Stimulated activated CD4-positive, alpha-beta T cell treated with anti-CD3 and anti-CD28 coated beads, Interleukin-1b, Interleukin-23, amount 100 ng/mL, for 1 hour (primary cell): ENCODE measurements at places on chromosomes 1 and 21.

DNA sequence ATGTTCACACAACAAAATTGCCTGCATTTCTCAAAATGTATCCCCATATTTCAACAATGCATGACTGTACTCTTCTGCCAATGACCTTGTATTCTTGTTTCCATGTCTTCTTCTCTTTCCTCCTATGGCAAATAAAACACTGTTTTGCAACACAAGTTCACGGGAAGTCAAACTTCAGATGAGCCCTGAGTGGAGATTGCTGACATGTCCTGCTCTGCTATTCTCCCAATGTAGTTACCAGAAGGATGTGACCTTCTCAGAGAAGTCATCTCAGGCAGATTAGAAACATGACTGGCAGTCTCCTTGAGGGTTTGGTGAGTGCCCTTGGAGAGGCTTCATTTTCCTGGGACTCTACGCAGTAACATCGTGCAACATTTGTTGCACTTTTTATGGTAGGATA is 15.6 kb downstream of the FCGR2B start:
- DNase-seq, result no peak

GRCh38 chr1:93567255-93567918 is 114.2 kb downstream of the BCAR3 start:
- DNase-seq, result no peak

GRCh38 chr1:17587693-17588047 is 48.2 kb downstream of the ARHGEF10L start:
- DNase-seq, result no peak

- DNase-seq, result no peak
Measured at GRCh38 chr1:172760121-172760520, 101.2 kb downstream of the FASLG start.

DNA sequence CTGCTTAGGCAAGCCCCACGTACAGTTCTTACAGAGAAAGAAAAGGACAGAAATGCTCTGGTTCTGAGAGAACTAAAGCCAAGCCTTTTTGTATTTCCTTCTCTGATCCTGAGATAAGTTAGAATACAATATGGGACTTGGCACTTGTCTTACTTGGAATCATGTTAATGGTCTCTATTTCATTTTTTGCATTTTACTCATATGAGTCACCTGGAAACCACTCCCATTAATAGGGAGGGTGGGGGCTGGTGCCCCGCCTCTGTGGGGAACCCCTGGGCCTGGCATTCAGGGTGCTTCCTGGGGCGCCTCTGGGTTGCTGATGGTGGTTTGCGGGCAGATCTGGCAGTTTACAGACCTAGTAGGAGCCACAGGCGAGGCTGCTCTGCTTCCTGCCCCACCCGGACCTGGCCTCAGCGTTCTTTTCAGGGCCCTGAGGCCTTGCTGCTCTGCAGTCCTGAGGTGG is 26.7 kb downstream of the TSPAN2 start:
- DNase-seq, result peak; percentile 80

DNA sequence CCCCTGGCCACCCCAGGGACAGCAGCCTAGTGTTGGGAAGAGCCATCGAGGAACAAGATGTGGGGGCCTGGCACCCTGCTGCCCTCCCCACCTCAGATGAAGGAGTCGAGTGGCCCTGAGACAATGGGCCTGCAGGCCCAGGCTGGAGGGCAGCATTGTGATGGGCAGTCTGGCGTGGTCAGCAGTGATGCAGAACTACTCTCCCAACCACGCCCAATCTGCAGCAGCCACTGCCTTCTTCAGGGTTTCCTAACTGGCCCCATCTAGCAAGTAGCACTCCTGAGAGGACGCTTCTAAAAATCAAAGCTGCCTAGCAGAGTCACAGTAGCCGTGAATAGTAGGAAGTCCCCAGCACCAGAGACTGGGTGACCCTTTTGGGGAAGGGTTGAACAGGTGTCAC is 18.5 kb downstream of the CDCP2 start:
- DNase-seq, result no peak

- no peak for DNase-seq
Measured at GRCh38 chr1:184242507-184242943, 144.3 kb upstream of the C1orf21 start.

DNA sequence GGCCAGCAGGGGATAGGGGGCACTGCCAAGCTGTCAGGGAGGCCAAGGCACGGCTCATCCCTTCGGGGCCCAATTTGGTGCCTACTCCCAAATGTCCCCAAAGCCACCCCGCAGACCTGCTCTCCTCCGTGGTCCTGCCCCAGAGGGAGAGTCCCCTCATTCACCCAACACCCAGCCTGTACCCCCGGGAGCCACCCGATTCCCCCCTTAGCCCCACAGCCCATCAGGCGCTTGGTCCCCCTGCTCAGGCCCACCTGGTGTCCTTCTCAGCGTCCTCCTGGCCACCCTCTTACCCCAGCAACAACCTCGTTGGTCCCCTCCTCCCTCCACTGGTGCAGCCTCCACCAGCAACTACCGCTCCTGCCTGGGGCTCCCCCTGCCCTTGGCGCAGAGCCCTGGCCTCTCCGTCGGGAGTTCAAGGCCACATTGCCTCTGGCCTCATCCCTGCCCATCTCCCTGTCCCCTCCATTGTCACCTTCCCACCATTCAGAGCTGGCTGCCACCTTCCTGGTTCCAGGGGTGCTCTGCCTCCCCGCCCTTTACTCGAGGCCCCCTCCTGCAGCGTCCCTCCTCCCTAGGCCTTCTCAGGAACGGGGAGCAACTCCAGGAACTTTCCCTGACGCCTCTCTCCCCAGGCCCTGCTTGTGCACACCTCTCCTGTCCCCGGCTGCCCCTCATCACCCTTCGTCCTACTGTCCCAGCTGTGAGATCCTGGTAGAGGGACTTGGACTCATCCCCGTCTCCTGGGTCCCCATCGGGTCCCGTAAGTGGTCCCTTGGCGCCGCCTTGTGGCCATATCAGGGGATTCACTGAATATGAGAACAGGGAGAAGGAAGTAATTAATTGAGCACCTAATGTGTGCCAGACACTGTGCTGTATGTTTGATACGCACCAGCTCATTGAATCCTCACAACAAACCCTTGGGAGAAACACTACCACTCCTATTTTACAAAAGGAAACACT is 73.9 kb downstream of the RAP1GAP start:
- DNase-seq, result peak; percentile 17

GRCh38 chr1:194535369-194535768 is 1349.0 kb upstream of the B3GALT2 start:
- DNase-seq, result no peak

GRCh38 chr1:100930494-100930893 is 34.6 kb downstream of the SLC30A7 start:
- no peak for DNase-seq

DNA sequence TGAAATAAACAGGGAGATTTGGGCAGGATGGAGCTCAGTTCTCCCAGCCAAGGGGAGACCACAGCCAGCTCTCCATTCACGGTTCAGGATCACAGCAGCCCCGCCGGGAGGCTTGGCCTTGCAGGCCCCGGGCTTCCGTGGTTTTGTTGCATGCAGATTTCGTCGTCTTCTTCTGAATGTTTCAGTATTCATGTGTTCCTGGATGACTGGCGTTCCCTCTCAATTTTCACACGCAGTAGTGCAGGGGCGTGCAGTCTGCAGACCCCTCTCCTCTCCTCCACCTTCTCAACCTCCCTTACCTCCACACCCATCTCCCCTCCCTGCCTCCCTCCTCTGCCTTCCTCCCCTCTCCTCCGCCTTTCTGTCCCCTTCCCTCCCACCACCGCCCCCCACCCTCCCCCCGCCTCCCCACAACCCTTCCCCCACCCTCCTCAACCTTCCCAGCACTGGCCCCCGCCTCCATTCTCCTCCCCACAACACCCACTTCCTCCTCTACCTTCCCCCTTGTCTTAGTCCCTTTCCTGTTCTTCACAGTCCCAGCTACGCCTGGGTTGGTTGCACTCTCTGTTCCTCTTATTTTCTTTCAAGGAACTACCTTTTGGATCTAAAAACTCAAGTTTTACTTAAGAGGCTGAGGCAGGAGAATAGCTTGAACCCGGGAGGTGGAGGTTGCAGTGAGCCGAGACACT is 8.4 kb upstream of the SLC19A1 start:
- DNase-seq, result no peak

DNA sequence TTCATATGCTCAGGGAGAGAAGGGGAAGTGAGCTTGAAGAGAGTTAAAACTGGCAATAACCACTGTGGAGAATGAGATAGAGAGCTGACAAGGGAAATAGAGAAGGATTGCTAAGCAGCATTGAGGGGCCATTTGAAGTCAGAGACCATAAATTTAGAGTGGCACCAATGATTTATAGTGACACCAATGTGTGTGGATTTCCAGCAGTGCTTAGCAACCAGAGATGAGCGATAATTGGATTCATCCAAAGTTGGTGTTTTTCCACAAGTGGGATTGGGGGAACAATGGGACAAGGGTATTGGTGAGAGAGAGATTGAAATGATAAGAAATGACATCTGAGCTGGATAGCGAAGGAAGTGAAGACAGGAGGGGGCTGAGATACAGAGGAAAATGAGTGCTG is 114.1 kb downstream of the C1orf94 start:
- no peak for DNase-seq

GRCh38 chr1:15848929-15849774 is 1.6 kb downstream of the SPEN start:
- no peak for DNase-seq

DNA sequence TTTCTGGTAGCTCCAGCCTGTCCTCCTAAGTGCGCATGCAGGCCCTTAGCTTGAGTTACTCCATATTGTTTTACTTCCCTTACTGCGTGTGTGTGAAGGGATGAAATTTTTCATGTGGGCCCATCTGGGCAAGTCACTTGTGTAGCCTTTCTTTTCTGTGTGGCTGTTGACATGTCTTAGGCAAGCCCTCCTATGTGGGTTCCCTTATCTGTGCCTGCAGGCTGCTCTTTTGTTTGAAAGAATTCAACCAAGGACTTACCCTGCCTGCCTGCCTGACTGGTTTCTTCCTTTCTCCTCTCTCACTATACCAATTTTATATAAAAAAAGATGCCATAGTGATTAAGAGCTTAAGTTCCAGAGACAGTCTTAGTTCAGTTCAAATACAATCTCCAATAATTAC is 249.3 kb downstream of the ATG4C start:
- DNase-seq, result no peak

DNA sequence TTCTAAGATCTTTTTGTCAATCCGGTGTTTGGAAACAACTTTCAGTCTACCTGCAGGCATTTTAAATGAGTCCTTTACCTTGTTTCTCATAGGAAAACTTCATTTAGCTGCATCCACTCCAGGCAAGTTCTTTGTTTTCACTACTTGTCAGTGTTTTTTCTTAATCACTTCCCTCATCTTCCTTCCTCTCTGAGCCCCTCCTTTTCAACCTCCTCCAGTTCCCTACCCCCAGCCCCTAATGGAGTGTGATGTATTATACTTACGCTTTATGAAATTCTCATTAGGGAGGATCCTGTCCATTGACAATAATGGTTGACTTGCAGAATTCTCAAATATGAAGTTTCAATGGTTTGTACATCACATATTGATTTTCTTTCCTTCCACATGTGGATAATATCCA is 62.5 kb upstream of the BACH1 start:
- DNase-seq, result no peak

GRCh38 chr1:84570436-84571149 is 3.6 kb downstream of the CTBS start:
- DNase-seq, result no peak

GRCh38 chr21:35048183-35048601 is 910 bp downstream of the RUNX1 start:
- no peak for DNase-seq

GRCh38 chr1:160546942-160547341 is 23.9 kb upstream of the SLAMF6 start:
- no peak for DNase-seq

DNA sequence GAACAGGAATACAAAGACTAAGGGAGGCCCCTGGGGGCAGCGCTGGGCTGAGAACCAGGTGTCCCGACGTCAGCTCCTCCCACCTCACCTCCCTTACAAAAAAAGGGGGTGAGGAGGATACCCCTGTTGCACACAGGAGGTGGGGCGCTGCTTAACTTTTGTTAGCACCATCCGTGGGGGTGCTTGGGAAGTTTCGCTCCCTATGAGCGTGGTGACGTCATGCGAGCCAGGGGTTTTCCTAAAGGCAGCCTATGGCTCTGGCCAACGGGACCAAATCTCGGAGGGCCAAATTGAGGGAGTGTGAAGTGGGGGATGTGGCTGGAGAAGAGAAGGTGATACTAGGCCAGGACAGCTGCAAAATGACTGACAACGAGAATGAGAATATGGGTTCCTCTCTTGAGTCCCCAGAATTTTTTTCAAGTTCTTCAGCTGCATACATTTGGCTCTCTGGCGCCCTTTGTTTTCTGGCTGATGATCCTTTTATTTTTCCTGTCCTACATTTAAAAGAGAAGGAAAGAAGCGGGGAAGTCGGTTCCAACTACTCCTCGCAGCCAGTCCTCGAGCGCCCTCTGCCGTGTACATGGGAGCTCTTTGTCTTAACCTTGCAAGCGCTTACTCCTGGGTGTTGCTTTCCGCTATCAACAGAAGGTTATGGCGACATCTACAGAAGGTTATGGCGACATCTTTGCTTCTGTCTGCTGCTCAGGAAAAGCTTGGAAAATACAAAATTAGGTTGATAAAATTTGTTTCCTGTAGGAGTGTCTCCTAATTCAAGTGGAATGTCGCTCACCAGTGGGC is 48.0 kb upstream of the ZC3H11B start:
- no peak for DNase-seq

DNA sequence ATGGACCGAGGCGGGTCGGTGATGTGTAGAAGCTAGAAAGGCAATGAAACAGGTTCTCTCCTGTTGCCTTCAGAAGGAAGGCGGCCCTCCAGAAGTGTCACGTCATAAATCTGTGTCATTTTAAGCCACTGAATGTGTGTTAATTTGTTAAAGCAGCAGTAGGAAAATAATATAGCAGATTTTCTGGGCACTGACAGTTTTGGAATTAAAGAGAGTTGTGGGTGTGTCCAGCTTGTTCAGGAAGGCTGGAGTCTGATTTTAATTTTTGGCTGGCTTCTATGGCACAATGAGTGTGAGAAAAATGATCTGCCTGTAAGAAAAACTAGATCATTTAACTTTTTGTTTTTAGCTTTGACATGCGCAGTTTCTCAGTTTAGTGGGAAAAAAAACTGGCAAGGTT is 177.3 kb downstream of the EDEM3 start:
- DNase-seq, result no peak

DNA sequence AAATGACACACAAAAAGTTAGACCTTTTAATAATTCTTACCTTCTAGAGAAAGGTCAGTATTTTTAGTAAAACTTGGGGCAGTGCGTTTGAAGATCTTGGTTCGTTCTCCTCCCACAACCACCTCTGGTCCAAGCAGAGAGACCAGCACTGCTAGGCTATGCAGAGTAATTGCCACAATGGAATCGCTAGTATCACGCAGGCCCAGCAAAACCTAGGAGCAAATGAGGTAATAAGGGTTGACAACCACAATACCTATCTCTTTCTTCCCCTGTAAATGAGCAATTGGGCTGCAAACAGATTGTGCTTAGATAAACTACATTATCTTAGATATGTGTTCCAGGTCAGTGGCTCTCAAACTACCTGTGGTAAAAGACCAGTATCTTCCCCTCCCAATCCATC is 34.7 kb downstream of the SCYL3 start:
- DNase-seq, result no peak

DNA sequence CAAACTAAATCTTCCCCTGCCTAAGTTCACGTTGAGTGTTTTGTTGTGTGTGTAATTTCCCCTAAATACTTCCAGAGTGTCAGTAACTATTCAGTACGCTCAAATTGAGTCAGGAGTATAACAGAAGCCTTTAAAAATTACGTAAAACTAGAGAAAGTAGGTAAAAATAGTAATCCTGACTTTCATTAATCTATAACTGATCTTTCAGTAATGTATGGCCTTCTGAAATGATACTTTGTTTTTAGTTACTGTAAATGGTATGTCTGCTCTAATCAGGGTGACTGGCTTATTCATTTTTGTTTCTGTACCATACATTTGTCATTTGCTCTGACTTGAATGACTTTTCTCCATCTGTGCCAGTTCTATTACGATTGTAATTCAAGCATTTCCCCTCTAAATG is 29.4 kb downstream of the MIER1 start:
- DNase-seq, result no peak
